ENCODE measurements at places on chromosomes 7 and 10.

GRCh38 chr7:343227-343822 is 53.4 kb downstream of the FOXL3 start:
- DNase-seq = no peak

DNA sequence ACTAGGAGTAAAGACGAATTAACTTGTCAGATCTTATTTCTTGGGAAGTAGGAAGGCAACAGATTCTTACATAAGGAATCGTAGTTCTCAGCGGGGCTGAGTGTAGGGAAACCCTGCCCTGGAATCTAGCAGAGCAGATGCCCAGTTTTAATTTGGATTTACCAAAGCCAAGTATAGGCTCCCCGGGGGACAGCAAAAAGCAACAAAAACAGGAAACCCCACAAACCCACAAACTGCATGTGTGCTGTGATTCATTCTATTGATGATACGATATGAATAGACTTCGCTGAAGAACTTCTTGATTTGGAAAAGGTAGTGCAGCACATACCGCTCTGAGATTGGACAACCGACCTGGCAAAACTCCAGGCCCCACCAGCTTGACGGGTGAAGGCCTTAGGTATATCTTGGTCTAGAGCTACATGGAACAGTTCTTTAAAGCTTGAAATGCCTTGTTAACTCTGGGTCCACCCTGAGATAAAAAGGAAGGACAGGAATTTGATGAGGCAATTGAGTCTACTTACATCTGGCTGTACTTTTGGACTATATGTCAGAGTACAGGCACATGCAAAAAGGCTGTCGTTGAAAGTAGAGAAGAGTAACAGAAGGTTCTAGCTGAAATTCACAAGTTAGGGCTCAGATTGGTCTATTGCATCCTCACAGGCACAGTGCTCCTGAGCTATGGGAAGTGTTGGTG is 49.1 kb downstream of the STRA8 start:
- DNase-seq = no peak

DNA sequence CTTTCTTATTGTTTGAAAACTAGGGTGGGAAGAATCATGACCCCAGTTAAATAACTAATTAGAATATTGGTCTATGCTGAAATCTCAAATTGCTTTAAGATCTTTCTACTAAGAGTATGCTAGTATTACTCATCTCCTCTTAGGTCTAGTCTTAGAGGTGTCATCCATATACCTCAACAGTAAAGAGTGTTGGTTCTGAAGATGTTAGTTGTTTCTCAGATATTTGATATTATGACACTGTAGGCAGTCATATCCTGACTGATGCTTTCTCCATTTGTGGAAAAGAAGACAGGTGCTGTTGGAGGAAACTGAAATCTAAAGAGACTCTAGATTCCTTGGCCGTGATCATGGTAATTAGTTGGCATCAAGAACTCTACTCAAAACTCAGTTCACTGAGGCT is 21.2 kb downstream of the BPGM start:
- DNase-seq = no peak

DNA sequence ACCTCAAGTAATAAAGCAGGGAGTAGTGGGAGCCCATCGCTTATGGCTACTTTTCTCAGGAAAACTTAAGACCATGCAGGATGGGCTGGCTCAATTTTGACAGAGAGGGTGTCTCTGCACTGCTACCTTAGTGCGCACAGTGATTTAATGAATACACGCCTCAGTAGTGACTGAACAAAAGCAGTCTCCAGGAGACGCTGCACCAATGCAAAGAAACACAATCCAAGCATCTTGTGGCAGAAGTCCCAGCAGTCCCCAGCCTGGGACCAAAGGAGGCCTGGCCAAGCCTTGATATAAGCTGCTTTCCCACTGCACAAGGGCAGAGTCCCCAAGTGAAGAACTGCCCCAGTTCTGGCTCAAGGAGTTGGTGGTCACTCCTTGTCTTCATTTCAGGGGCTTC is 368.9 kb downstream of the KCNMA1 start:
- DNase-seq = no peak

GRCh38 chr10:132515811-132516726 is 21.5 kb upstream of the INPP5A start:
- peak; percentile 23 for DNase-seq

- DNase-seq = no peak
These were observed 162.9 kb upstream of the AOAH start for GRCh38 chr7:36887233-36887632.

DNA sequence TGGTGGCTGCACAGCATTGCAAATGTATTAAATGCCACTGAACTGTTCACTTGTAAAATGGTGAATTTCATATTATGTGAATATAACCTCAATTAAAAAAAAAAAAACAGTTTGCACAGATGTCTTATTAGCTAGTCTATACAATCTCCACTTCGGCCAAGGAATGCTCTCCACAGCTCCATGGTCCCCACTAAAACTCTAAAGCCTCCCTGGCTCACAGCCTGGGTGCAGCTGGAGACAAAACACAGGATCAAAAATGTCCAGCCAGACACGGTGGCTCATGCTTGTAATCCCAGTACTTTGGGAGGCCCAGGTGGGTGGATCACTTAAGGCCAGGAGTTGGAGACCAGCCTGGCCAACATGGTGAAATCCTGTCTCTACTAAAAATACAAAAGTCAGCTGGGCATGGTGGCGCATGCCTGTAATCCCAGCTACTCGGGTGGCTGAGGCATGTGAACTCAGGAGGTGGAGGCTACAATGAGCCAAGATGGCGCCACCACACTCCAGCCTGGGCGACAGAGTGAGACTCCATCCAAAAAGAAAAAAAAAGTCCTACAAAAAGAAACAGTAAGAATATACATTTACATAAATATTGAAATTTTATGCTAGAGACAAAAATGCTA is 66.0 kb downstream of the SRPK2 start:
- no peak for DNase-seq

DNA sequence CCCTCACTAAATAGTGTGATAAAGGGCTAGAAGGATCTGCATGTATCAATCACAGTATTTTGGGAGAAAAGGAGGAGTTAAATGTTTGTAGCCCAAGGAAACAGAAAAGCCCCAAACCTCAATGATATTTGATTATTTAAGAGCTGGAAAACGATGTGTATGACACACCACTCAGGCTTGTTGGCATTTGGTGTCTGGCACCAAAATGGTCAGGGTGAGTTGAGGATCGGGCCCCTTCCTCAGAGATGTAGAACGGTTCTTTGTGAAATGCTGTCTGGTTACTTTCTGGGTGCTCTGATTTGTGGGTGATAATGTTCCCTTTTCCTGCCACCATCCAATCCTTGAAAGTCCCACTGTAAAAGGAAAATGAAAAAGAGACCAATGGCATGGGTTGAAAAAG is 113.7 kb downstream of the CCDC3 start:
- no peak for DNase-seq

GRCh38 chr7:47596502-47597202 is 14.7 kb upstream of the TNS3 start:
- no peak for DNase-seq

DNA sequence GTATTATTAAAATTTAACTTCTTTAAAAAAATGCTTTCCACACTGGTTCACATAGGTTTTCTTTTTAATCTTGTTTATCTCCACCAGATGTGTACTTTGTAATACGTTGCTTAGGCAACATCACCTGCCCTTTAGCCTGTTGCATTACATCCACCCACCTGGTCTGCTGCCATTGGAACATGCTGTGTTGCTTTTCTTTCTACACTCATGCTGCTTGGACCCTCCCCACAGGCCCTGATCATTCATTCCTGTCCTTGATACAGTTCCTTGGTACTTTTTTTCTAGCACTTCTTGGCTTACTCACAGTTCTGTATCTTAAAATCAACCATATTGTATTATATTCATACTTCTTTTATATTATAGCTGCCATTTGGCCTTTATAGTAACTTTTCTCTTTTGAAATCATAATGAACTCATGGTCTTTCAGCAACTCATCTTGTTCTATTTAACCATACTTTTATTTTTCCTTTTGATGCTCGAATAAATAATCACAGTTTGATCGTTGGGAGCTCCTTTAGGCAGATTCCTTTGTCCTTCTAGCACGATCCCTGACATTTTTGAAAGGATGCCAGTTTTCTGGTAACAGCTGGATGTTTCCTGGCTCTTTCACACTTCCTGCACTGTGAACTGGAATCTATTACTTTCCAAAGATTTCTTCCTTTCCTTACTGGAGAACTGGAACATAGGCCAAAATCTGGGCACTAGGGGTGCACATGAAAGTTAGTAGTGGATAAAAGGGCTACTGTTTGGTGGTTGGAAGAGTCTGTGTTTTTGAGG is 125.1 kb downstream of the CDK14 start:
- DNase-seq = peak; percentile 71

DNA sequence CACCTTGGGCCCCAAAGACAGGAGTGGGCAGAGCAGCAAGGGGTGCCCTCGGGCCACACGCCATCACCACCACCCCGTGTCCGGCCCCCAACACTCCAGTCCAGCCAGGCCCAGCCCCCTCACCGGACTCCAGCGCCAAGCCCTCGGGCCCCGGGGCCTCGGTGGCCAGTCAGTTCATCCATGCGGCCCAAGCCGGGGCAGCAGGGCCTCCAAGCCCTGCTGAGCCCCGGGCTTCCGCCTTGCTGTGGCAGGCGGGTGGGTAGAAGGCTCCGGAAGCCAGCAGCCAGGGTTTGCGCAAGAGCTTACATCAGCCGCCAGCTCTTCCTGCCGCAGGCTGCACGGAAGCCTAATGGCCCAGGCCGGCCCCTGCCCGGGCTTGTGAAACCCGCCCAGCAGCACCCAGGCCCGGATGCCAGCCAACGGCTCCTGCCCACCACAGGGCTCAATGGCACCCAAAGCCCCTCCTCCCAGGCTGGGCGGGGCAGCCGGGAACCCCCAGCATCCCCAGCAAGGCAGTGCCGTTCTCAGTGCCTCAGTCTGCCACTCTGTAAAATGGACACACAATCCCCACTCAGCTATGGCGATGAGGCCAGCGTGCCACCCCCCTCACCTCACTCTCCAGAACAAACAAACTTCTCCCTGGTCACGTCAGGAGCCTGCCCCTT is 26.5 kb downstream of the TNRC18 start:
- DNase-seq = peak; percentile 98

- DNase-seq = no peak
These were observed 20.0 kb downstream of the TWIST1 start for GRCh38 chr7:19097165-19098055.

DNA sequence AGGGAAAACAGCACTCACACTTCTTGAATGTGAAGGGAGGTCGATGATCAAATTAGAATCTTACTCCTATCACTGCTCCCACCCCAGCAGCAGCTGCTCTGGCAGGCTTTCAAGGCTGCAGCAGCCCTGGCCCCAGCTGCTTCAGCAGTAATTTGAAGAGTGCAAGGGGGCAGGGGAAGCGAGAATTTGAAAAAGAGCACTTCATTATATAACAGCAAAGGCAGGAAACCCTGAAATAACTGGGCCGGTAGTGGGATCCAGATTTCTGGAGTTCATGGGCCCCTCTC is 44.9 kb downstream of the MYPN start:
- DNase-seq = peak; percentile 20

DNA sequence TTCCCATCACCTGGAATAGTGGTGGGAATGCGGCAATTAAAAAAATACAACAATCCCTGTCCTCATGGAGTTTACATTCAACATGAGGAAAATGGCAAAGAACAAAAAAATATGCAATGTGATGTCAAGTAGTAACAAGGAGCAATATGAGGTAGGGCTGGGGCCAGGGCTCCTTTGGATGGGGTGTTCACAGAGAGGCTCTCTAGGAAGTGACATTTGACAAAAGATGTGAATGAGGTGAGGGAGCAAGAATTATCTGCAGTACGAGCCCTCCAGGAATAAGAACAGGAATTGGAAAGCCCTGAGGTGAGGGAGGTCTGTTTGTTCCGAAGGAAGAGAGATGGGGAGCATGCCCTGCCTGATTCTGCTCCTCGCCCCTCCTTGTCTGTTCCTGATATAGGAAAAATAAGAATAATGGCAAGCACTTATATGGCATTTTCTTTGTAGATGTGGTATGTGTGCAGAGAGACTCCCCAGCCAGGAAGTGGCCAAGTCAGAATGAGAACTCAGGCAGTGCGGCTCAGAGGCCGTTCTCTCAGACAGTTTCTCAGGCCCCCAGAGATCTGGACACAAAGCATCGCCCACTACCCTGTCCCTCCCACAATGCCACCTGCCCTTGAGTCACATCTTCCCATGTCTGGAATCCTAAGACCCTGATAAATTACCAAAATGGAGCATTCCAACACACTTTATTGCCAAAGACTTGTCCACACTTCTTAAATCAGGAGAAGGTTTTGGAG is 105.6 kb downstream of the APBB1IP start:
- no peak for DNase-seq

DNA sequence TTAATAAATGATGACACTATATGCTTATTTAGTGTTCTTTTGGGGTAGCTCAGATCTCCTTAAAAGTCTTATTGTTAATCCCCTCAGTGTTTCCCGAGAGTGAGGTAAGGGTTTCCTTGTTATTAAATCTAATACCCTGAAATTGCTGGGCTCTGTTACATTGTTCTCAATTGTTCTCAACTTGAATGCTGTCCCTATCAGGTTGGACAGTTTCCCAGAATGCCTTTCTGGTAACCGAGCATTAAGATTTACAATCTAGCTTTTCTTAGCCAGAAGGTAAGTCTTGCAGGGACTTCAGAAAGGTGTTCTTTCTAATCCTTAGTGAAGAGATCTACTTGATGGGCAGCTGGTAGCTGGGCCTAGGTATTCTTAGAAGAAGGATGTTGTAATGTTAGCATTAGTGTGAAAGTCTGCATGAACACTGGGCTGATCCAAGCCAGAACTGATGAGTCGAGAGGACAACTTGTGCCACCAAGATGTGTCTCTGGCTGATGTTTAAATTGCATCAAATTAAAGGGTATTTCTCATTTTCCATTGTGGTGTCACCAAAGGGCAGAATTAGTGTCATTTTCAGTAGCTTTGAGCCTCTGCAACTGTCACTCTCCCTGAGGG is 89.9 kb downstream of the SND1 start:
- DNase-seq = no peak

GRCh38 chr7:150968734-150969372 is 9.3 kb downstream of the KCNH2 start:
- DNase-seq = no peak

DNA sequence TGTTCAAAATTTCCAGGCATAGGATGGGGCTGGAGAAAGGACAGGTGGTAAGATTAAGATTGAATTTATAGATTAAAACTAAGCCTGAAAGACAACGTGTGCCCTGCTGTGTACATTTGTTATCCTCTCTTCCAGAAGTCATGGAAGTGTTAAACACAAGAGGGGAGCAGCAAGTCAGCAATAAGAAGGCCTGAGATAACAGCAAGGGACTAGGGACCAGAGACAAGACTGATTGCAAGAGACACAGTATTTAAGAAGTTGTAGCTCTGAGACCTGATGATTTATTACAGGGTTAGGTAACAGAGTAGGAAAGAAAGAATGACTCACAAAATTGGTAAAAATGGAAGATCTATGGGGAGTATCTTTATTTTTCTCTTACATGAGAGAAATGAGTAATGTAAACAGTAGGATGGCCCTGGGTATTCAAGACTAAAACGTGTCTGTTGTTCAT is 55.7 kb upstream of the COL1A2 start:
- no peak for DNase-seq

GRCh38 chr10:99372546-99373271 is 43.6 kb downstream of the CNNM1 start:
- no peak for DNase-seq

- peak; percentile 17 for DNase-seq
These were observed 28.1 kb downstream of the LRRC4 start for GRCh38 chr7:128003167-128003566.

GRCh38 chr10:8778713-8779112 is 724.2 kb downstream of the GATA3 start:
- no peak for DNase-seq
